ENCODE measurements at places on chromosomes 12 and 14. TPM values are rescaled to one million over a fixed set of nuclear protein-coding genes. Genes with fewer than 3 reads are reported as not detected.

DNA sequence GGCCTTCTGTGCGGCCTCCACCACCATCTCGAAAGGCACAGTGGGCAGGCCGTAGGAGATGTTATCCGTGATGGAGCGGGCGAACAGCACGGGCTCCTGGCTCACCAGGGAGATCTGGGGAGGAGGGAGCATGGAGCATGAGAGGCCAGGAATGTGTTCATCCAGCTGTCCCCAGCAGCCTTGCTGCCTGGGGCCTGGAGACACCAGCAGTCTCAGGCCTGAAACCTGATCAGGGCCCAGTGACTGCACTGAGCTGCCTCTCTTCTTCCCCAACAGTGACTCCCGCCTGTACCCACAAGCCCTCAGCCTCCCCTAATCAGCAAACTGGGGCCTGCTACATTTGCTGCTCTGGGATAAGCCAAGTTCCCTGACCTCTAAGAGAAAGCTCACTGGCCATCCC lies 30.9 kb downstream of the ABCB9 start:
- no peak overlapping the region for H3K4me3 ChIP-seq
- H3K36me3 ChIP-seq = peaks cover 25% of the 10 kb centered on the region
- H3K4me1 ChIP-seq = no peaks in the 10 kb centered on the region
- no peak for DNase-seq
- no peaks in the 10 kb centered on the region for H3K27me3 ChIP-seq

The MYO1H gene
- not detected for polyA plus RNA-seq

The C12orf56 gene
- polyA plus RNA-seq = not detected

The IRAK3 gene
- 3.6 TPM for polyA plus RNA-seq

The BICDL1 gene
- polyA plus RNA-seq = 8.6 TPM

The MBD6 gene
- polyA plus RNA-seq = 30.9 TPM

The CIT gene
- 5.3 TPM for polyA plus RNA-seq

Measured in stomach (tissue), 19 donors.